CD4-positive, alpha-beta T cell treated with Interferon gamma for 1 hour (primary cell): ENCODE measurements at places on chromosomes 1 and 21.

DNA sequence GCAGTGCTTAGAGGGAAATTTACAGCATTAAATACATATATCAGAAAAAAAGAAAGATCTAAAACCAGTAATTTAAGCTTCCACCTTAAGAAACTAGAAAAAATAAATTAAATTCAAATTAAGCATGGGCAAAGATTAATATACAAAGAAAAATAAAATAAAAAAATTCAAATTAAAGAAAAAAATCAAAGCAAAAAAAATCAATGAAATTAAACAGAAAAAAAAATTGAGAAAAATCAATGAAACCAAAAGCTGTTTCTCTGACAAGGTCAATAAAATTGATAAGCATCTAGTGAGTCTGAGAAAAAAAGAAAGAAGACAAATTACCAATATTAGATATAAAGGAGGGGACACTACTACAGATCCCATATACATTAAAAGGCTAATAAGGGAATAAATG, 26.0 kb downstream of the GNG12 start:
- DNase-seq, result no peak

- no peak for DNase-seq
Measured at GRCh38 chr1:244011786-244012185, 39.3 kb upstream of the ZBTB18 start.

- DNase-seq, result no peak
Measured at GRCh38 chr1:38834221-38834782, 25.3 kb downstream of the RRAGC start.

- DNase-seq, result no peak
Measured at GRCh38 chr1:102751111-102751510, 357.2 kb downstream of the COL11A1 start.

GRCh38 chr1:42777852-42778251, 6.9 kb upstream of the TMEM269 start:
- no peak for DNase-seq

GRCh38 chr21:38460171-38460742, 38.0 kb downstream of the ERG start:
- no peak for DNase-seq

- DNase-seq, result no peak
Measured at GRCh38 chr1:227225715-227226346, 92.5 kb downstream of the CDC42BPA start.
